ENCODE measurements at places on chromosomes 1 and 21.
A peak's percentile ranks its signal among the peaks of the same experiment; 100 is the strongest.

DNA sequence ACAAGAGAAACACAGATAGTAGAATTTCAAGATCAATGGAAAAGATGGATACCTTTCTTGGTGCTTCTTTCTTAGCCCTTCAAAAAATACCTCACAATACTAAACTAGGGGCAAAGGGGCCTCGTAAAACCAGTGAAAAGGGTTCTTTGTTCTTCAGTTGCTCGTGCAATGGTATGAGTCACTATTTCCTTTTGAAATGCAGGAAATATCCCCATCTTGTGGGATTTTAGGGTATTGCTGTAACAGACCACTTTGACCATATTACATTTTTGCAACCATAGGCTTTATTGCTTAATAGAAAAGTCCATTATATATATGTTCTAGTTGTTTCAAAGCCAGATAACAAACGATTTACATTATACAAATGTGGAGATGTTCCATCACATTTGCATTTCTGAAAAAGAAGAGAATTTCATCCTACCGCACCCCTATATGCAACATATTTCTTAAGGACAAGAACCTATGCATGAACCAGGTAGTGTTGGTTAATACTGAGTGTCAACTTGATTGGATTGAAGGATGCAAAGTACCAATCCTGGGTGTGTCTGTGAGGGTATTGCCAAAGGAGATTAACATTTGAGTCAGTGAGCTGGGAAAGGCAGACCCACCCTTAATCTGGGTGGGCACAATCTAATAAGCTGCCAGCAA, 88.6 kb upstream of the PKN2 start:
- DNase-seq, result no peak

DNA sequence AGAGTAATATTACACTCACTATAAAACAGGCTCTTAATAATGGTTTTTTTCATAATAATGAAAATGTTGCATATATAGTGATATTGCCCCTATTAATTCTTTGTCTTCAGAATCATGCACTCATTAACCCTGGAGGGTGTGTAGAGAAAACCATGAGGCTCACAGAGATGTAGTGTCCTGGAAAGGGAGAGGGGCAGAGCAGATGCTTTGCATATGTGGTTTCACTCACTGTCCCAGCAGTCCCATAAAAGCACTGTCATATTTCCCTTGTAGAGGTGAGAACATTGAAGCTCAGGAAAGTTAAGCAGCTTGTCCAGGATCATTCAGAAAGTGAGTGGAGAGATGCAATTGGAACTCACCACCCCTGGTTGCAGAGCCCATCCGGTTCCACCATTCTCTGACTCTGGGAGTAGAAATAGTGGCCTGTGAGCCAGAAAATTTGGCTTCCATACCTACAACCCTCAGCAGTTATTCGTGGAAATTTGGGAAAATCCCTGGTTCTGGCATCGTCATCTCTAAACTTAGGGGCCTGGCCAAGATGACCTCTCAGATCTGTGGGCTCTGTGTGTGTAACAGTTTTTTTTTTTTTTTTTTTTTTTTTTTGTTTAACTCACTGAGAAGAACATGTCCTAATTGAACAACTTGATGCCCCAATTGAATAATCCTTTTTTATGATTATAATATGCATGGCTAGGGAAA, 86.4 kb downstream of the RGL1 start:
- DNase-seq, result no peak

GRCh38 chr21:39647476-39647875, 34.7 kb downstream of the B3GALT5 start:
- no peak for DNase-seq

GRCh38 chr1:15678578-15678977, 5.5 kb upstream of the PLEKHM2 start:
- no peak for DNase-seq

- peak; percentile 30 for DNase-seq
Measured at GRCh38 chr1:10973552-10973951, 38.9 kb upstream of the TARDBP start.

- no peak for DNase-seq
Measured at GRCh38 chr1:77475641-77476040, 193.8 kb downstream of the AK5 start.

DNA sequence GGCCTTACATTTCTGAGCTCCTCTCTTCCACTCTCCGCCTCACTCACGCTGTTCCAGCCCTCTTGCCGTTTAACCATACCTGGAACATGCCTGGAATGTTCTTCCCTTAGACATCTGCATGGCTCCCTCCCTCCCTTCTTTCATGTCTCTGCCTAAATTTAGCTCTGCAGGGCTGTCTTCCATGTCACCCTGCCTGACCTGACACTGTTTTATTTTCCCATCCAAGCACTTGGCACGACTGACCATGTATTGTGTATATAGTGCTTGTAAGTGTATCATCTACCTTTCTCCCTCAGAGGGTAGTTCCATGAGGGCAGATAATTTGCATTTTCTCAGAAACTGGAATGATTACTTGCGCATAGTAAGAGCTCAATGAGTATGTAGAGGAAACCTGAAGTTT, 47.3 kb downstream of the ST6GALNAC3 start:
- DNase-seq, result no peak

- DNase-seq, result no peak
Measured at GRCh38 chr1:225424562-225425200, 3.2 kb downstream of the LBR start.

DNA sequence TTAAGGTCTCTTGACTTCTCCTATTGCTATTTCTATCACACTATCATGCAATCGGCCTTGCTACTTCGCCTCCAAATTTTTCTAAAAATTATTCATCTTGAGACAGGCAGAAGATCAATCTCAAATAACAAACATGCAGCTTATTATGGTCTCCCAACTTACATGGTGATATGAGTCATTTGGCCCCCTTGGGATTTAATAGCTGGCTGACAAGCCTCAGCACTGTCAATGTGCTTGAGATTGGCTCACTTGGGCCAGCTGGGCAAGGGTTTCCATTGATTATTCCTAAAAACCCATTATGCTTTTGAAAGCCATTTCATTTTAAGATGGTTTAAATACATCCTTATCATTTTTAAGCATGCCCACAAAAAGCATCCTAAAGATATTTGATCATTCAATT, 224.5 kb upstream of the NFIA start:
- DNase-seq, result no peak

DNA sequence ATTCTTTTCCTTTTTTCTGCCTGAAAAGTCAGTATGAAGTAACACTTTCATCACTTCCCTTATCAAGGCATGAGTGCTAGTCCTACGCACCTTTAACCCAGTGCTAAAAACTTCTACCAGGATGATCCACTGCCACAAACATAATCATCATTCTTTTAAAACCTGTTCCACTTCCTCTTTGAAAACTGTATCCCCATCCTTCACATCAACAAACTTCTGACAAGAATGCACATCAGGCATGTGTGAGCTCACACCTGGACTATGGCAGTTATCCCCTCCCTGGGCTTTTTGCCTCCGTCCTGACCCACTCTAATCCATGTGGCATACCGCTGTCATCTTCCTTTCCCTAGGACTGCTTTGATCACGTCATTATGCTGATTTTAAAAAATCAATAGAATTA, 70.2 kb downstream of the ESRRG start:
- DNase-seq, result no peak

DNA sequence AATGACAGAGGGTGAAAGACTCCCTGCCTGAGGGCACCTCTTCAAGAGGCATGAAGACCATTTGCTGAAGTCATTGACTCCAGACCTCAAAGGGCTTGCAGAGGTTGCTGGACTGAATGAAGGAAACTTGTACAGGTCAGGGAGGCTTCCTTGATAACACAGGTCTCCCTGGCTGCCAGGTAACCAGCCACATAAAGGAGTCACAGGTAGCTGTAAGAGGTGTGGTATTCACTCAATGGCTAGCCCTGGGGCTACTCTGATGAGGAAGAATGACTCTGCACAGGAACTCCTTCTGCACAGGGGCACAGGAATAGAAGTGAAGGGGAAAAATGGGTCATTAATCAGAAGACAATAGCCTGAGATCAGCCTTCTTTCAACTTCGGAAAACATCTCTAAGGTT, 187.5 kb downstream of the LMX1A start:
- no peak for DNase-seq

GRCh38 chr1:236556606-236557005, 32.8 kb downstream of the LGALS8 start:
- no peak for DNase-seq

DNA sequence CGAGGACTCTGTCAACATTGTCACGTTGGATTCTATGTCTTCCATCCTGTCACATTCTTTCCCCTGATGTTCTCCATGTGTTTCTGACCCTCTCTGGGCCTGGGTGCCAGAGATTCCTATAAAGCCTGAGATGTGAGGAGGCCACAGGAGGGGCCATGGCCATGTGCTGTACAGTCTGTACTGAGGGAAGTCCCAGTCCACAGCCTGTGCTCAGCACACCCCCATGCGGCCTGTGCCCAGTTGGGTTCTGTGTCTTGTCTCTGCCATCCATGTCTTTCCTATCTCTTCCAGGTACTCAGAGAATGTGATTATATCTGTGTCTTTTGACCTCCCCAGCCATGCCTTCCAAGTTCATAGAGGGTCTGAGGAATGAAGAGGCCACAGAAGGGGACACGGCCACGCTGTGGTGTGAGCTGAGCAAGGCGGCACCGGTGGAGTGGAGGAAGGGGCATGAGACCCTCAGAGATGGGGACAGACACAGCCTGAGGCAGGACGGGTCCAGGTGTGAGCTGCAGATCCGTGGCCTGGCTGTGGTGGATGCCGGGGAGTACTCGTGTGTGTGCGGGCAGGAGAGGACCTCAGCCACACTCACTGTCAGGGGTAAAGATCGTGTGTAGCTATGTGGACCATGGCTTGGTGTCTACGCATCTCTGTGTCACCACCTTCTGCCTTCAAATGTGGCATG, 86.1 kb downstream of the OBSCN start:
- DNase-seq, result no peak

GRCh38 chr1:234782791-234783190, 172.8 kb upstream of the IRF2BP2 start:
- no peak for DNase-seq

GRCh38 chr1:13813398-13814012, 113.5 kb downstream of the PRDM2 start:
- no peak for DNase-seq

- DNase-seq, result no peak
Measured at GRCh38 chr21:30676737-30677136, 34.1 kb downstream of the KRTAP20-3 start.

- no peak for DNase-seq
Measured at GRCh38 chr1:179825798-179826460, 51.7 kb downstream of the TOR1AIP2 start.

DNA sequence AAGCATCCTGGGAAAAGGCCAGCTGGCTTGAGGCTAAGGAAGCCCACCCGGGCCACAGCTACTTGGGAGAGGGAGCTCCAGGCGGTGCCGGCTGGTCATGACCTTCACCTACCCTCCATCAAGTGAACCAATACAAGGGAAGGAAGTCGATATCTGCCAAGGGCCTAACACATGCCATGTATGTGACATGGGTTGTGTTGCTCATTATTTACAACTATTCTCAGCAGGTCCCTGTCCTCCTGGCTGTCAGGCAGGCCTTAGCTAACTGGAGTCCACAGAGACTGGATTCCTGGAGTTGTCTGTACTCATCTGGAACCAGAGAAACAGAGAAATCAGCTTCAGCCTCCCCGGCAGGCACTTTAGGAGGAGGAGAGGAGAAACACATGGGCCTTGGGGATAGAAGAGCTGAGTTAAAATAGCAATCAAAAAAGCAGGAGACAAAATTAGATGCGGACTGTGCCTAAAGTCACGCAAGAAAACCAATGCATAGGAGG, 15.7 kb downstream of the TCEA3 start:
- DNase-seq, result no peak

DNA sequence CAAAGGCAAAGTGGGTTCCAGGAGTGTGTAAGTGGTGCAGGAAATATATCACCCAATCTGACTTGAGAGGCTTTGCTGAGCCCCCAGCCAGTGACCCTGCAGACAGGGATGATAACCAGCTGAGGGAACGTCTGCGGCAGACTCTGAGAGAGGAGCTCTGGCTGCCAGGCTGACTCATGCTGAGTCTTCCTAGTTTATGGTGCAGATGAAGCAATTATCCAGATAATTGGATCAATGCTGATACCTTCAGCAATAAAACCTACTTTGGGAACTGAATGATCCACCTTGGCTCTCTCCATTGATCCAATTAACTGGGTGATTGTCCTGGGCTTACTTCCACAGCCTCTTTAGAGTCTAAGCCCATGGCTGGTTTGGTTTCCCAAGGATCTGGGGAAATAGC, 7.3 kb downstream of the C8B start:
- DNase-seq, result no peak

DNA sequence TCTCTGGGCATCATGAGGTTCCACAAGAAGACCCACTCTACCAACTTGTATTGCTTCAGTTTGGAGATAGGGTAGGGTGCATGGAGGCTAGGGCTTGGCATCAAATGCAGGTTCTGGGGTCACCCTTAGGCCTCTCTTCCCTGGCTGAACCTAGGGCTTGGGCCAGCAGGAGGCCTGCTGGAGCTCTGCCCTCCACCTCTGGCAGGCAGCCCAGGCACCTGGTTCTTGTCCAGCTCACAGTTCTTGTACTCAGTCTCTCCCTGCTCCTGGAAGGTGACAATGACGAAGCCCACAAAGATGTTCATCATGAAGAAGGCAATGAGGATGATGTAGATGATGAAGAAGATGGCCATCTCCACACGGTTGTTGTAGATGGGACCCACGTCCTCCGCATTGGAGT, 37.5 kb upstream of the KIF21B start:
- no peak for DNase-seq

- DNase-seq, result no peak
Measured at GRCh38 chr1:15168479-15168878, 14.9 kb downstream of the TMEM51 start.

GRCh38 chr1:236741753-236742152, 53.3 kb upstream of the MTR start:
- no peak for DNase-seq

DNA sequence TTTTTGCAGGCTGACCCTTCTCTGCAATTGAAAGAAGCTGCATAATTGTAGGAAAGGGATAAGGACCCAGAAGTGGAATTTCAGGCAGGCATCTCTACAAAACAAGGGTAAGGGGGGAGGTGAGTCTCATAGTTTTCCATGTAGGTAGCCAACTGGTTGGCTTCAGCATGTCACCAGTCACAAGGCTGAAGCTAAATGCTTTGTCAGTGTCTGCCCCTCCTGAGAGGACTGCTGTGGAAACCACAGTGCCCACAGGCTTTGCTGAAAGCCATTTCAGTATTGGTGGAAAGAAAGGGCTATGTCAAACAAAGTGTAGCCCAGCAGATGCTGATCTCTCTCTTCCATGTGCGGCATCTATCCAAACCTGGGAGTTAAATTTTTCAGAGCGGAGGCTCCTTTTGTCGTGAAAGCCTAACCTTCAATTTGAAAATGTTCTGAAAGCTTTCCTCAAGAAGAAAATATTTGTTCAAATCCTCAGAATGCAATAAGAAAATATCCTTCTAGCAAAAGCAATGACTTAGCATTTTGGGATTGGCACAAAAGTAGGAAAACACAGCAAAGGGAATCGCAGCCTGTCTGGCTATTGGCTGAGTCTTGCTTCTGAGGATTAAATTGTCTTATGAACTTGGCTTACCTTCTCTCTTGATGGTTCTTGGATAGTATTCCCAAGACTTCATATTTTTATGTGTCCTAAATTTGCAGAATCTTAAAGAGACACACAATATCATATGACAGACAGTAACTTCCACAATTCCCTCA, 591.7 kb downstream of the PLPP3 start:
- DNase-seq, result no peak

All from NCI-H345 (cell line).